Large intestine (tissue), 12 donors: ENCODE measurements at places on chromosomes 16 and 17. TPM values are rescaled to one million over a fixed set of nuclear protein-coding genes. Genes with fewer than 3 reads are reported as not detected.

DNA sequence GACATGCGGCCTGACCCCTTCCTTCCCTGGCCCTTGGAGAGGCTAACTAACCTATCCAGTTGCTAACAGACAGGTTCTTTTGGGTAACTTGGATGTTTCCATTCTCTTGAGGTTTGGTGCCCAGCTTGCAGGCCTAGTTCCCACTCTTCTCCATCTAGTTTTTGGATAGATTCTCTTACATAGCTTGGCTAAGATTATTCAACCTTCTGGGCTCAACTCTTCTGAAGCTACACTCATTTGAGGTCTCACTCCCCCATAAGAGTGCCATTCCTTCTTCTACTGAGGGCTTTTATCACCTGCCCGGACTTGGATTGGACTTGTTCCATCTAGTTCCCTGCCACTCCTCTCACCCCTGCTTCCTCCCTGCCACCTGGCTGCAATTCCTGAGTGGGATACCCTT is 44.1 kb upstream of the MARCHF10 start:
- H3K4me1 ChIP-seq, result no peaks in the 10 kb centered on the region
- no peaks in the 10 kb centered on the region for H3K36me3 ChIP-seq
- DNase-seq, result no peak
- peaks cover 2% of the 10 kb centered on the region for H3K27me3 ChIP-seq
- H3K27ac ChIP-seq, result no peak overlapping the region
- H3K4me3 ChIP-seq, result no peak overlapping the region

- peaks cover 18% of the 10 kb centered on the region for H3K4me1 ChIP-seq
- H3K27ac ChIP-seq, result no peak overlapping the region
- H3K4me3 ChIP-seq, result no peak overlapping the region
- no peaks in the 10 kb centered on the region for H3K27me3 ChIP-seq
- DNase-seq, result no peak
Measured at GRCh38 chr16:74749291-74750055, 25.1 kb downstream of the FA2H start.

The TPSAB1 gene
- polyA plus RNA-seq, result 0.30 TPM

The XYLT1 gene
- 9.9 TPM for polyA plus RNA-seq

The KRTAP3-1 gene
- not detected for polyA plus RNA-seq
